Fibroblast of lung (primary cell): ENCODE measurements at places on chromosomes 16 and 17. TPM values are rescaled to one million over a fixed set of nuclear protein-coding genes. Genes with fewer than 3 reads are reported as not detected.

DNA sequence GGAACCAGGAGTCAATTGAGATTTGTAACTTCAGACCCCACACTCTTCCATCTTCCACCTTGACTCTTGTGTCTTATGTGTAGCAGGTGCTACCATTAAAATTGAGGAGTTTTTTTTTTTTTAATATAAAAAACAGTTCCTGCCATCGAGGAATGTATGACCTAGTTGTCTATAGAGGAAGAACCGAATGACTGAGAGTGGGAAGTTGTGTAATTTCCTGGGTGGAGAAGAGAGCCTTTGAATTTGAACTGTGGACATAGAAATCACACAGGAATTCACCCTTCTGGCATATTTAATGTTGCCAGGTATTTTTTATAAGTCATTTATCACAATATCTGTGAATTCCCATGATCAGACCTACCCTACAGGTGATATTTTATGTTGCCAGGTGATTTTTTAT lies 22.0 kb downstream of the SP2 start:
- no peak for DNase-seq

DNA sequence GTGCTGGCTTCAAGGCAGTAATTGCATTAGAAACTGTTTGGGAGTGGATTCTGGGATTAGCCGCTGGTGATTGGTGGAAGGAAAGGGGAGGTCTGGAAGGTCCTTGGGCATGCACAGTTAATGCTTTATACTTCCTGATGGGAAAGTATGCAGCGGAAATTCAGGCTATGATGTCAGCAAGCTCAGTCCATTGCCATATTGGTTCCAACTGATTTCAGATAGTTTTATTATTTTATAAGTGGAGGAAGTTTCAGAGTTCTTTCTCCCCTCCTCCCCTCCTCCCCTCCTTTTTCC lies 8.1 kb upstream of the CMTR2 start:
- no peak for DNase-seq

DNA sequence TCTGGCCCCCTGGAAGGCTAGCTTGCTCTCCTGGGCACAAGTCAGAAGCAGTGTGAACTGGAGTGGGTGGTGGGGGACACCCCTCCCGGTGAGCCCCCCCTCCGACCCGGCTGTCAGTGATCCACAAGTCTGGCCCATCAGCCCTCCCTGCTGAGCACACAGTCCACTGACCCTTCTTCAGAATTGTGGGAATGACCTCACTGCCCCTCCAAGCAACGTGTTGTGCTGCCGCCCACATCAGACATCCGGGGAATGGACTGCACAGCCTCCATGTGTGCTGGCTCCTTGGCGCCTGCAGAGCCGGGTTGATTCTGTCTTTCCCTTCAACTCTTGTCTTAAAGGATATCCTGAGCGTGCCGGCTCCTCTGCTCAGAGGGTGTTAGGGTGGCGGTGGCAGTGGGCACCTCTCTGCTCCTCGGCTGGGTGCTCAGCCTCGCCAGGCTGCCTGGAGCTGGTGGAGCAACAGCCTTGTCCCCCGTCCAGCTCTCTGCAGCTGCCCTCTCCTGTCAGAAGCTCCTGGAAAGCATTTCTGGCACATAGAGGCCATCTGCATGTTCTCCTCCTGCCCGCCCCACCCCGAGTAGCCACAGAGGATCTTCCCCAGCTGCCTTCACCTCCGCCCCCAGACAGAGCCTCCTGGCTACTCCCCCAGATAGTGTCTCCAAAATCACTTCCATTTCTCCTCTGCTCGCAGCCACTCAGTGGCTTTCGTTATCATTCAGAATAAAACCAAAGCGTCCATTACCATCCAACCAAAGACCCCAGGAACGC lies 19.8 kb downstream of the NPTX1 start:
- no peak for DNase-seq

GRCh38 chr16:50282010-50282538 lies 15.7 kb downstream of the ADCY7 start:
- peak; percentile 74 for DNase-seq

DNA sequence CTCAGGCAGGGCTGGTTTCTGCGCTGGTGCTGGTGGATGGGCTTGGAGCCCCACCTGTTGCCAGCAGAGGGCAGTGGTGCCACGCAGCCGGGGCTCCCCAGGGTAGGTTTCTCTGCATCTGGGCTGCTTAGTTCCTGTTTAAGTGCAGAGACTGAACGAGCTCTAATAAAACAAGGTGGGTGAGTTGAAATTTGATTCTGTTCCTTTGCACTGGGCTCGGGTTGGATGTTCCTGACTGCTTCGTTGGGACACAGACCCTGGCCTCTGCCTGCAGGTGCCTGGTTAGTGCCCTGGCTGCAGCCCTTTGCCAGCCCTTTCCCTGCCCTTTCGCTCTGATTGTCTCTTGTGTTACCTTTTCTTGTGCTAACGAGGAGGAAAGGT lies 30.0 kb downstream of the TBCD start:
- peak; percentile 76 for DNase-seq

- DNase-seq: no peak
These were observed 30.7 kb downstream of the SPOP start for GRCh38 chr17:49647256-49647585.

DNA sequence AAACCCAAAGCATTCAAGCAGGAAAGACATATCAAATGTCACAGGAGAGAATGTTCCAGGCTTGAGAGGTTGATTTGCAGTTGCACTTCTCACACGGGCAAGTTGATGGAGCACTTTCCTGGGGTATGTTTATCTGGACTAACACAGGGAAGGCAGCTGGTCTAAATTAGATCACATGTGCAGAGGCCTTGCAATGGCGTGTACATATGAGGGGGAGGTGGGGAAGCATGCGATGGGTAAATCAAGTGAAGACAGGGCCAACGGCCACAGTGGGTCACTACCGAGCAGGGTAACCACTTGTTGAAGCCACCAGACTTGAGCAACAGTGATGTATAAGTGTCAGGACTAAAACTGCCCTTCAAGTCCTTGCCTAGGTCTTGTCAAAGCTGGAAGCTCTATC lies 156.6 kb upstream of the MAF start:
- DNase-seq: no peak

- peak; percentile 91 for DNase-seq
These were observed 115.3 kb downstream of the SLC39A11 start for GRCh38 chr17:72976971-72977770.

- no peak for DNase-seq
These were observed 15.2 kb downstream of the ST6GALNAC2 start for GRCh38 chr17:76570457-76570856.

DNA sequence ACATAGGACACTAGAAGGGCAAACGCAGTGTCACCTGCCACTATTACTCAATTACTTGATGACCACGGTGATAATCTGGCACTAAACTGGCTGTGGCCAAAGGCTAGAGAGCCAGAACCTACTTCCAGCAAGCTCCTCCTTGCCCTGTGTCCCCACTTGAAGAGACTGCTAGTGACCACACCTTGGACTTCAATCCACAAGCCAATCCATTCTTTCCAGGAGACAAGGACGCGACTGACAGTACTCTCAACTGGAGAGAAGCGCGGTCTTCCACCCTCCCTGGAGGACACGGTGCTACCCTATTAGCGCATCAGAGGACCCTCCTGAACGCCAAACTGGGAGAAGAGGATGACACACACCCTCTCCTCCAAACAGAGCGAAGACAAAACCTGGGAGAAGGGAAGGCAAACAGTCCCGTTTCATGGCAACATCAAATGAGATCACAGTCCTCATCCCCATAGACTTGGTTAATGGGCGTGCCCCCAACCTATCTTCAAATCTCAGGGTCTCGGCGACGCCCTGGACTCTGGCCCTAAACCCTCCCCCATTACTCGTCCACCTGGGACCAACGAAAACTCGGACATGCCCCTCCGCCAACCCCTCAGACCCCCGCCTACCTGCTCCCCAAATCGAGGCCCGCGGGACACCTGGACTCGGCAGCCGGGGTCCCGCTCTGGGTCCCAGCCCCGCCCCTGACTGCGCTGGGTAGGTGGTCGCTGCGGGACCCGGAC lies 508 bp downstream of the FLCN start:
- DNase-seq: peak; percentile 47

- DNase-seq: peak; percentile 41
These were observed 18.8 kb downstream of the TAC4 start for GRCh38 chr17:49829026-49829425.

- DNase-seq: no peak
These were observed 7.4 kb downstream of the GSDMA start for GRCh38 chr17:39970157-39970692.

- peak; percentile 34 for DNase-seq
These were observed 2.4 kb upstream of the USP36 start for GRCh38 chr17:78842881-78843565.

GRCh38 chr16:87212026-87212425 lies 105.2 kb downstream of the C16orf95 start:
- peak; percentile 72 for DNase-seq

DNA sequence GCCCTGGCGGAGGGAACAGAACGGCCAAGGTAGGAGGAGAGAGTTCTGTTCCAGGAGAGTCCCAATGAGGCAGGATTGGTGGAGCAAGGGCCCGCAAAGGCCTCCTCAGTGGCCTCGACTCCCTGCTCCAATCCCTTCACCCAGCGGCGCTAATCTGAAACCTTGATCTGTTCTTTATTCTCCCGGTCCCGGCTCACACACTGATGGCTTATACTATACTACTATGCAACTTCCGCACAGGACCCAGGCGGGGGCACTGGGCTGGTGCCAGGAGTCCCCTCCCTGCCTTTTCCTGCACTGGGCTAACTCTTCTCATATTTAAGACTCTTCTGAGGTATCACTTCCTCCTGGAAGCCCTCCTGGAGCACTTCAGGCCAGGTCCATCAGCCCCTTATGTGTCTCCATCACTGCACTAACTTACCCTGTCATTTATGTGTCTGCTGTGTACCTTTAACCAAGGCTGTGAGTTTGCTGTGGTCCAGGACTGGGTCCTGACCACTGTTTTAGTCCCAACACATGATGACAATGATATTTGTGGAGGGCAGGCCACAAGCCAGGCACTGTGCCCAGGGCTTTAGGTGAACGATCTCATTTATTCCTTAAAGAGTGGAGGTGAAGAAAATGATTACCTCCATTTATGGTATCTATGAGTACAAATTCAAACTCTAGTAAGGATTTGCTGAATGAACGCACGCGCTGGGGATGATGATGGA lies 6.8 kb downstream of the CCDC102A start:
- no peak for DNase-seq

DNA sequence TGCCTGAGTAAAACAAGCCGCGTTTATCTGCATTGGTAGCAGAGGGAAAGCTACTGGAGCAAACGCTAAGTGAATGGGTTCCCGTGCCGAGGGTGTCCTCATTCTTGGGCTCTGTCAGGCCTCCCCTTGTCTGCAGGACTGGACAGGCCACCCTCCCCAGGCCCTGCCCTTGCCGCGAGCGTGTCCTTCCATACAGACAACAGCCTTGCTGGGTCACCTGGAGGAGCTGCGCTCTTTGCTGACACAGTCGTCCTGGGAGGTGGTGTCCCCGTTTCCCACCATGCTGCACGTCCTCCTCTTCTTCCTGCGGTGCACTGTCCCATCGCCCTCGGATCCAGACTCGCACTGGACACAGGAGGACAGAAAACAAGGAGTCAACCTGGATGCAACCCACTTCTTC lies 7.8 kb upstream of the MXRA7 start:
- DNase-seq: no peak

GRCh38 chr17:32494621-32495358 lies 8.0 kb downstream of the CDK5R1 start:
- DNase-seq: peak; percentile 25

DNA sequence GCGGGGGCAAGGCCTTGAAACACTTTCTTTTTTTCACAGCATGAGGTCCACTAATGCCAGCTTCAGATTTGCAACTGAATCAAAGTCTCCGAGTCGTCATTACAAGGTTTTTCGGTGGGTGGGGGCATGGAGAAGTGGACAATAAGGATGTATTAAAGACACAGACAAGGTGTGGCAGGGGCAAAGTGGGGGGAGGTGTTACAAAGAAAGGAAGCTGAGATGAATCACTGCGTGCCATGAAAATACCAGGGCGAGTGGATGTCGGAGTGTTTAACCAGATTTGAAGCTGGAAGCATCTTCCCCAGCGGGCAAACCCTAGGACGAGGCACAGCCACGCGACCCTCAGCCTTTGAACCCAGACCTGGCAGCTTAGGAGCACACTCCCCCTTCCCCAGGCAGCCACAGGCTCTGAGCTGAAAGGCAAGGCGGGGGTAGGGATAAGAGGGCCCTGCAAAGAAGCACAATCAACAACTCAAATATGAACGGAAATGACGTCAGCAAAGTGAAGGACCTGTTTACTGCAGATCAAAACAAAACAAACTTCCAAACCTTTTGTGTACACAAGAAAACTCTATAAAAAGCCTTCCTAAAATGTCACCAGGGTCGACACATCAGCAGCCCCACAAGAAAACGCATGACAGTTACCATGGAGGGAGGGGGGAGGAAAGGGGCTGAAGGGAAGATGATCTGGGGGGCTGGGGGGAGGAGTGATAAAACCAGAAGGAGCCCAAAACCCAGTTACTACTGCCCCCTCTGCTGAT lies 5.6 kb upstream of the ZFHX3 start:
- DNase-seq: peak; percentile 77

The PLA2G10 gene
- total RNA-seq: not detected in 2 replicates

The CDK10 gene
- 37.5 and 41.9 TPM in 2 replicates for total RNA-seq

The PRR29 gene
- total RNA-seq: 0.17 and 0.26 TPM in 2 replicates

The ATP2C2 gene
- total RNA-seq: not detected in 2 replicates

The ANKFY1 gene
- total RNA-seq: 33.9 and 34.0 TPM in 2 replicates

The CCR7 gene
- under 0.01 TPM in 1 of 2 replicates, not detected in the other for total RNA-seq

The MYH8 gene
- total RNA-seq: not detected in 2 replicates

The VTN gene
- total RNA-seq: 0.17 and 0.51 TPM in 2 replicates

The SMCR8 gene
- total RNA-seq: 17.2 and 19.5 TPM in 2 replicates

The STH gene
- not detected in 2 replicates for total RNA-seq

The SSTR5 gene
- total RNA-seq: not detected in 2 replicates
